ENCODE measurements at places on chromosomes 4 and X. TPM values are rescaled to one million over a fixed set of nuclear protein-coding genes. Genes with fewer than 3 reads are reported as not detected.

Gene PDGFRA
- total RNA-seq: 9.2 TPM

Gene SAGE1
- not detected for total RNA-seq

Gene SMIM10L2A
- total RNA-seq: 0.48 TPM

Gene AREG
- total RNA-seq: 1.5 TPM

Gene DCAF12L2
- 0.59 TPM for total RNA-seq

Gene EMCN
- not detected for total RNA-seq

Gene NAP1L2
- 7.2 TPM for total RNA-seq

Gene TEX13D
- total RNA-seq: not detected

Gene RTL3
- total RNA-seq: 1.7 TPM

Gene CDKL2
- total RNA-seq: 4.7 TPM

DNA sequence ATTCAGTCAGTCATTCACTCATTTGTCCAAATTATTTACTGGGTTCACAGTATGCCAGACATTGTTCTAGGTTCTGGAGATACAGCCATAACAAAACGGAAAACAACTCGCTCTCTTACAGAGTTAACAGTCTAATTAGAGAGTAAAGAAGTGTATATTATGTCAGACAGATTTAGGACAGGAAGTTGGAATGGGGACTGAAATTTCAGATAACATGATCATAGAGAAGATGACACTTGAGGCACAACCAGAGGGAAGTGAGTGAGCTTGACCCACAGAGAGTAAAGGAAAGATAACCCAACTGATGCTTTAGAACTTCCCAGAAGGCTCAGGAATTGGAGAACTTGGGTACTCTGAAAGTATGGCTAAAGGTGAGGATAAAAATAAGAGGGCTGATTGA lies 139.4 kb downstream of the ZAR1 start:
- H3K27me3 ChIP-seq: no peaks in the 10 kb centered on the region
- DNase-seq: no peak
- no peak overlapping the region for H3K4me3 ChIP-seq
- no peaks in the 10 kb centered on the region for H3K36me3 ChIP-seq

DNA sequence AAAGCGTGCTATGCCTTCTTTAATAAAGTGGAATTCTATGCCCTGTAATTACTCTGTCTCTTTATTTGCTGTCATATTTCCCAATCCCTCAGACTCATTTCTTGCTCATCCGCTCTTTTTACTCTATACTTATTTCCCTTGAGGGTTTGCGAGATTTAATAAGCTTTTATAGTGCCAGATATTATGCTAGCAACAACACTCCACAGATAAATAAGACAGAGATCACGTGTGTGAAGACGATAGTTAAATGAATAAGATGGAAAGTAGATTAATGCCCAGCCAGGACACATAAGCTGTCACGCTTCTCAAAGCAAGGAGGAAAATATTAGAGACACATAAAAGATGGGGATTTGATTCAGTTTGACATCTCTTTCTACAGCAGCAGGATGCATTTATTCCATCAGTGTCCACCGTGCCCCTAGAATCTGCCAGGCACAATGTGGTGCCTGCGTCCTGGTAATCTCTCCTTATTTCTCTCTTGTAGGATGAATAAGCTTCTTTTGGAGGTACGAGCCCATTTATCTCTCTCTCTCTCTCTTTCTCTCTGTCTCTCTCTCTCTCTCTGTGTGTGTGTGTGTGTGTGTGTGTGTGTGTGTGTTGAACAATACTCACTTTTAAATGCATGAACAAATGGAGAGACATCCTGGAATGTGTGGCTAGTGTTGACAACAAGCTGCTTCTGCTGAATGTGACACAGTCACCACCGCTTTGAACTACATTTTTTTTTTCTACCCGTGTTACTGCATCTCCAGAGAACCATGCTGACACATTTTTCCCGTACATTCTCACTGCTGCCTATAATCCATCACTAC lies 48.2 kb downstream of the TMEM156 start:
- peaks cover 21% of the 10 kb centered on the region for H3K4me1 ChIP-seq
- no peaks in the 10 kb centered on the region for H3K27me3 ChIP-seq
- H3K27ac ChIP-seq: no peak overlapping the region
- peak; percentile 73 for DNase-seq

DNA sequence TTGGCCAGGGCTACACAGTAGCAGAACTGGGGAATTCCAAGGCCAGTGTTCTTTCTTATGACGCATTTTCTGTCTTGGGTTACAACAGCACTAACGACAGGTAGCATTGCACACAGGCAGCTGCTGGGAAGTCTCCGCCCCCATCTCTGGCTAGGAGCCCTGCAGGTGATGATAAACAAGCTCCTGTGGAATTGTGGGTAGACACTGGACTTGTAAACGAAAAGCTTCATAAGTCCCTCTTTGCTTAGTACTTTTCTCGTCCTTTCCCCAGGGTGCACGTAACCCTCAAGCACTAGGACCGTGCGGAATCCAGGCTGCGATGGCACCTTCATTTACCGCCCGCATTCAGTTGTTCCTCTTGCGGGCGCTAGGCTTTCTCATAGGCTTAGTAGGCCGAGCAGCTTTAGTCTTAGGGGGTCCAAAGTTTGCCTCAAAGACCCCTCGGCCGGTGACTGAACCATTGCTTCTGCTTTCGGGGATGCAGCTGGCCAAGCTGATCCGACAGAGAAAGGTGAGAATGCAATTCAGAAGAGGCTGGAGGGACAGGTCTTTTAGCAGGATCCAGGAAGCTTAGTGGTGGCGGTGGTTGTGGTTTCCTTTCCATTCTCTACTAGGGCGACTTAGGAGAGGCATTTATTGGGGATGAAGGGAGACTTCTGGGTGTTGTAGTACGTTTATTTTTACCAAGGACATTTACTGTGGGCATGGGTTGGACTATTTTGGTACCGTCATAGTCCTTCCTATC lies at the start of gene FAAH2:
Gene FAAH2 (plus strand): TSS at position 200 of the 745 bp plus-strand sequence. CDS start 120 bp downstream, at position 320.
- no peak within 1 kb of the TSS for H3K4me3 ChIP-seq
- no peaks in the 10 kb centered on the region for H3K4me1 ChIP-seq
- DNase-seq: no peak
- no peaks in the 10 kb centered on the region for H3K36me3 ChIP-seq
- no peaks in the 10 kb centered on the region for H3K27me3 ChIP-seq

GRCh38 chrX:9482408-9482807 lies 17.6 kb downstream of the TBL1X start:
- no peaks in the 10 kb centered on the region for H3K4me1 ChIP-seq
- H3K36me3 ChIP-seq: no peaks in the 10 kb centered on the region
- H3K27ac ChIP-seq: no peak overlapping the region
- DNase-seq: no peak
- no peaks in the 10 kb centered on the region for H3K27me3 ChIP-seq
- H3K4me3 ChIP-seq: no peak overlapping the region

GRCh38 chr4:7812231-7812857 lies 127.3 kb downstream of the AFAP1 start:
- H3K36me3 ChIP-seq: peaks cover 72% of the 10 kb centered on the region
- H3K27me3 ChIP-seq: no peaks in the 10 kb centered on the region
- peak overlapping the region; percentile 72 for H3K27ac ChIP-seq
- no peak overlapping the region for H3K4me3 ChIP-seq
- H3K4me1 ChIP-seq: peaks cover 49% of the 10 kb centered on the region

- no peak overlapping the region for H3K4me3 ChIP-seq
- H3K36me3 ChIP-seq: no peaks in the 10 kb centered on the region
- no peaks in the 10 kb centered on the region for H3K4me1 ChIP-seq
- H3K27me3 ChIP-seq: no peaks in the 10 kb centered on the region
These were observed 6.5 kb upstream of the USP46 start for GRCh38 chr4:52665592-52665991.

GRCh38 chr4:56438766-56439165 lies 2.7 kb downstream of the PAICS start:
- peaks cover 4% of the 10 kb centered on the region for H3K4me1 ChIP-seq
- H3K27ac ChIP-seq: no peak overlapping the region
- H3K4me3 ChIP-seq: no peak overlapping the region
- H3K27me3 ChIP-seq: no peaks in the 10 kb centered on the region

GRCh38 chr4:141659539-141659938 lies 23.2 kb downstream of the IL15 start:
- H3K27me3 ChIP-seq: no peaks in the 10 kb centered on the region
- H3K36me3 ChIP-seq: no peaks in the 10 kb centered on the region
- H3K4me1 ChIP-seq: no peaks in the 10 kb centered on the region
- DNase-seq: no peak

- no peak overlapping the region for H3K27ac ChIP-seq
- H3K4me1 ChIP-seq: peaks cover 7% of the 10 kb centered on the region
- no peaks in the 10 kb centered on the region for H3K27me3 ChIP-seq
- no peak overlapping the region for H3K4me3 ChIP-seq
- DNase-seq: no peak
These were observed 107.2 kb upstream of the KIT start for GRCh38 chr4:54550395-54551171.

- H3K4me1 ChIP-seq: no peaks in the 10 kb centered on the region
- no peak for DNase-seq
- H3K27ac ChIP-seq: no peak overlapping the region
- no peaks in the 10 kb centered on the region for H3K27me3 ChIP-seq
These were observed 992 bp downstream of the GDPD2 start for GRCh38 chrX:70423936-70424675.

DNA sequence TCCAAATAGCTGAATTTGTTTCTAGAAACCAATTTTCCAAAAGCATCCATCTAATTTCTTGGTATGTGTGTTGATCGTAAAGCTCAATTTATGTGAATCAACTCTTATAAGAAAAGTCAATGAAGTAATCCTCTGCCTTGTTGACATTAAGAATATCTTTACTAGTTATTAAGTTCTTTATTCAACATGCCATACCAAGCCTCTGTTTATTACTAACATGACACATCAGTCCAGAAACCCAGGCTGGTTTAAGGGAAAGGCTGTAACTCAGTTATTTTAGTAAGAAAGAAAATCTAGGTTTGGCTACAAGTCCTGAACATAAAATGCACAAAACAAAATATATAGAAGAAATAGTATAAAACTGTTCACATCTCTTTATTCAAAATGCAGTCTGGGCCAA lies 48.0 kb downstream of the KLHL34 start:
- no peak overlapping the region for H3K27ac ChIP-seq
- no peaks in the 10 kb centered on the region for H3K27me3 ChIP-seq
- DNase-seq: no peak
- no peaks in the 10 kb centered on the region for H3K4me1 ChIP-seq

DNA sequence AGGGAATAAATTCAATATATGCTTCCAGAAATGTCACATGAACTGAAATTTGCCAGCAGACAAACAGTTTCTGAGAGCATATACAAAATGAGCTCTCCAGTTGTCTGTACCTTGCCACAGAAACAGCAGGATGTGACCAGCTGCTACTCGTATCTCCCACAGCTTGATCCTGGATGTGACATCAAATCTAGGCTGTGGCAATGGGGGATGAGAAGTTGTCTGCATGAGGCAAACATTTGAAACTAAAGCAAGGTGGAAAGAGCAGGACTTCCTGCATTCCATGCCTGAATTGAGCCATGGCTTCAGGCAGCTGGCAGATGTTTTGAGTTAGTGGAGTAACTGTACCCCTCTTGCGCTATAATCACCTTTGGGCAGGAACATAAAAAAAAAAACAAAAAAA lies 1724.0 kb downstream of the RPA4 start:
- H3K4me3 ChIP-seq: no peak overlapping the region
- no peak overlapping the region for H3K27ac ChIP-seq
- no peaks in the 10 kb centered on the region for H3K4me1 ChIP-seq
- no peak for DNase-seq
- no peaks in the 10 kb centered on the region for H3K27me3 ChIP-seq

GRCh38 chrX:132165651-132166050 lies 37.8 kb upstream of the FRMD7 start:
- H3K4me1 ChIP-seq: no peaks in the 10 kb centered on the region
- H3K27me3 ChIP-seq: no peaks in the 10 kb centered on the region
- no peaks in the 10 kb centered on the region for H3K36me3 ChIP-seq
- H3K4me3 ChIP-seq: no peak overlapping the region
- H3K27ac ChIP-seq: no peak overlapping the region

DNA sequence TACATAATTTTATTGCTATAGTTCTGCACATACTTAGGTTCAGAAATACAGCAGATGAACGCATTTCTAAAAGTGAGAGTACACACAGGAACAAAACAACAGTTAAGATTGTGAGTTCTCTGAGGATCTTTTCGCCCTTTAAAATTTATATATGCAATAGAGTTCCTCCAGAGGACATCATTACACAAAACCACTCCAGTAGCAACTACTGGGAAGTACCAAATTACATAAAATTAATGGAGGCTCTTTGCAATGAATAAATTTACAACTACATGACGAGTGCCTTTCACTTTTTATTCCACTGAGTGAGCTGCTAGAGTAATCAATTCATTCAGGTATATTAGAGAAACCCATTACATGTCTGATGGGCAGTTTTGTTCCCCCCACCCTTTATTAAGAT lies 107.2 kb downstream of the PPP3CA start:
- H3K27ac ChIP-seq: no peak overlapping the region
- H3K4me3 ChIP-seq: no peak overlapping the region
- H3K36me3 ChIP-seq: no peaks in the 10 kb centered on the region

DNA sequence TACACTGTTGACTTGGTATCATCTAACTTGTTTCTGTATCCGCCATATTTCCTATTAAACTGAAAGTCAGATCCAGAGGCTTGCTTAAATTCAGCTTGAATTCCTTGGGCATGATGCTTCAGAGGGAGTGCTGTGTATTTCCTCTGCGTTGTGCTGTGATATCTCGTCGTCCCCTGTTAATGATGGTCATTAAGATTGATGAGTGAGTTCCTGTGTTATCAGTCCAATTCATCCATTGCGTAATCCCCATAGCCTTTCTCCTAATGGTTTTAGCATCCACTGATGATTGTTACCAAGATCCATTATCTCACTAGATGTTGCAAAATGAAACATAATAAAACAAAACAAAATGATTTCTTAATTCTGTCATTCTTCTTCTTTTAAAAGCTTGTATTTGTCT lies 31.3 kb upstream of the CHM start:
- no peak overlapping the region for H3K27ac ChIP-seq
- H3K36me3 ChIP-seq: no peaks in the 10 kb centered on the region
- DNase-seq: no peak
- no peaks in the 10 kb centered on the region for H3K27me3 ChIP-seq
- H3K4me3 ChIP-seq: no peak overlapping the region

GRCh38 chr4:1090036-1090435 lies 23.3 kb downstream of the RNF212 start:
- no peaks in the 10 kb centered on the region for H3K36me3 ChIP-seq
- H3K4me1 ChIP-seq: no peaks in the 10 kb centered on the region
- no peak overlapping the region for H3K4me3 ChIP-seq
- DNase-seq: no peak
- no peaks in the 10 kb centered on the region for H3K27me3 ChIP-seq
